ENCODE measurements at places on chromosomes 5 and 9. TPM values are rescaled to one million over a fixed set of nuclear protein-coding genes. Genes with fewer than 3 reads are reported as not detected.

OLFML2A gene
- total RNA-seq: 21.4 TPM

PRSS3 gene
- 2.6 TPM for total RNA-seq

TRIP13 gene
- total RNA-seq: 0.30 TPM

DNA sequence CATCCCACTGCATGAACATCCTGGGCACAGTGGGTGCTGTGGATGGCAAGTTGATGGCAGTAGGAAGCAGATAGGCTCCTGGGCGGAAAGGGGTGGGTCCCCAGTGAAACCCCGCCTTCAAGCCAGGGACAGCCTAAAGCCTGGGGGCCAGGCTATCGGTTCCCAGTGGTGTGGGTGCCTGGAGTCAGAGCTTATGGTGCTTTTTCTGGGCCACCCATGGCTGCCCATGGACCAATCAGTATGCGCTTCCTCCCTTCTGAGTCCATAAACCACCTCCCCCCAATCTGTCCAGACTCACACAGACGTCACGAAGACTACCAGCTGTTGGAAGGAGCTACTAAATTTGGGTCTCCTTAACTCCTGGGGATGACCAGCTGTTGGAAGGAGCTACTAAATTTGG, 17.5 kb upstream of the ECPAS start:
- DNase-seq: no peak

DNA sequence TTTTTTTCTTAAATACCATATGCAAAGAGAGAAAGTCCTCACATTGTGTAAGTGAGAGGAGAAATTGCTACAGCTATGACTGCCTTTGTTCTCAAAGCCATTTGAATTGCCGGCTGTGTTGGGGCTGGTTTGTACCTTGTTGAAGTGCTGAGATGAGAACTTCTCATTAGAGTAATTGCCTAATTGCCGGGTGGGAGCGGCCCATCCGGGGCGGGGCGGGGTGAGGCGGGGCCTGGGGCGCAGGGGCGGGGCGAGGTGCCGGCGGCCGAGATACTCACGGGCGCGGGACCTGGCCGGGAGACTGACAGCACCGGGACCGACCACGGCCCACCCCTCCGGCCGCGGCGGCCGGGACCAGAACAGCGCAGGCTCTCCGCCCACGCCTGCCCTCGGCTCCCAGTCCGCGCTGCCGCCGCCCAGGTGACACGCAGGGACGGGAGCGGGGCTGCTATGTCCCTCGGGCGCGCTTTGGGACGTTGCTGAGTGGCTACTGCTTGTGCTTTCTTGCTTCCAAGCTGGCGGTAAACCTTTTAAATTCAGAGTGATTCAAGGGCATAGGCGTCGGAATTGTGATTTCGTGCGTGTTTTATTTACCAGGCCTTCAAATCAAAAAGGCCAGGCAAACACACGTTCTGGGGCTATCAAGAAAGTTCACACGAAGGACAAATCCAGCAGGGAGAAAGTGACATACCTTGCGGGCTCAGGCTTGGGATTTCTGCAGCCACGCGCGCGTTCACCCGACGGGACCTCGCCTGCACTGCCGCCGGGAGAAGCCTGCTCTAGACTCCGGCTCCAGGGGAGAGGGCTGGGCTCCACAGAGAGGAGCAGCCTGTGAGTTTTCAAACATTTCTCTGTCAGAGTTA, 269.1 kb downstream of the FANCC start:
- peak; percentile 43 for DNase-seq

ARL14EPL gene
- not detected for total RNA-seq

DNA sequence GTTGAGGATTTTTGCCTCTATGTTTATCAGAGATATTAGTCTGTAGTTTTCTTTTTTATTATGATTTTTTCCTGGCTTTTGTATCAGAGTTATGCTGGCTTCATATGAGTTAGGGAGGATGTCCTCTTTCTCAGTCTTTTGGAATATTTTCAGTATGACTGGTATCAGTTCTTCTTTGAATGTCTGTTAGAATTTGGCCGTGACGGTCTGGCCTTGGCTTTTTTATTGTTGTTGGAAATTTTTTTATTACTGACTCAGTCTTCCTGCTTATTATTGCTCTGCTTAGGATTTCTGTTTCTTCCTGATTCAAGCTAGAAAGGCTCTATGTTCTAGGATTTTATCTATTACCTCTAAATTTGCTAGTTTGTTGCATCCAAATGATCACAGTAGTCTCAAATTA, 421.9 kb downstream of the CDH10 start:
- peak; percentile 50 for DNase-seq

GRCh38 chr9:95313010-95313498, 4.5 kb downstream of the FANCC start:
- peak; percentile 56 for DNase-seq

- DNase-seq: no peak
Measured at GRCh38 chr5:101531026-101531425, 627.9 kb upstream of the ST8SIA4 start.

FCN2 gene
- total RNA-seq: 69.8 TPM

All from adrenal gland (tissue), 19 donors.